GM13976 (cell line): ENCODE measurements at places on chromosomes 12 and 14.

GRCh38 chr12:97075161-97075933 is 168.3 kb downstream of the NEDD1 start:
- no peak for DNase-seq

DNA sequence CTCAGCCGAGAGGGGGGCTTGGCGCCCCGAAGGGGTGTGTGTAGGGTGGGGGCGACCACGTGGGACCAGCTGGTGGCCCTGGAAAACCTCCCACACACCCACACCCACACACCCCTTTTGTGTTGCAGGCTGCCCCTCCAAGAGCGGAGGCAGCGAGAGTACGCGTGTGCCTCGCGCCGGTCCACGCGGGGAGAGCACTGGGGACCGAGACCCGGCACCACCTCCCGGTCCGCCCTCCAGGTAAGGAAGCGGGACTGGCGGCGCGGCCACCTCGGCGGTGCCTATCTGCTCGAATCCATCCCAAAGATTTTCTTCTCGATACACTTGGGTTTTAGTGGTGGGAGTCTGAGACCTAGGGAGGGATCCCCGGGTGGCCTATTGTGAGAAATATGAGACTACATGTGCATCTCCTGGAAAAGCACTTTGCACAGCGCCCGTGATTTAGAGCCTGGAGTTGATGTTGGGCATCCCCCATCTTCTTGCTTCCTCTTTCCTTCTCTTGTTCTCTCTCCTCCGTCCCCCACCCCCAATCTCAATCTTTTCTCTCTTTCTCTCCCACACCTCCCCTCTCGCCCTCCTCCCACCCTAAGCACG is 393 bp downstream of the SYT1 start:
- DNase-seq: no peak

DNA sequence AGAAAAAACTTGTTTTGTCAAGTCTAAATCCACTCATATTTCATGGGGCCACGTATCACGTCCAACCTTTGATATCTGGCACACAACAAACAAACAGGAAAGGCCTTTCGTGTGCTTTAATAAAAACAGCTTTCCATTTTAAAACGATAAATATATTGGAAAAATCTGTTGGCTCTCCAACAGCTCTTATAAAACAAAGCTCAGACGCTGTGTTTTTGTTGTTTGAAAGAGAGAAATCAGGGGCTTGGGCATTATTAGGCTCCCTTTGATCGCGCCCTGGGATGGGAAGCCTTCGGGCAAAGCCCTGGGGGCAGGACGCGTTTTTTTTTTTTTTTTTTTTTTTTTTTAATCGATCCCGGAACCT is 429 bp upstream of the PLEKHA5 start:
- DNase-seq: no peak

DNA sequence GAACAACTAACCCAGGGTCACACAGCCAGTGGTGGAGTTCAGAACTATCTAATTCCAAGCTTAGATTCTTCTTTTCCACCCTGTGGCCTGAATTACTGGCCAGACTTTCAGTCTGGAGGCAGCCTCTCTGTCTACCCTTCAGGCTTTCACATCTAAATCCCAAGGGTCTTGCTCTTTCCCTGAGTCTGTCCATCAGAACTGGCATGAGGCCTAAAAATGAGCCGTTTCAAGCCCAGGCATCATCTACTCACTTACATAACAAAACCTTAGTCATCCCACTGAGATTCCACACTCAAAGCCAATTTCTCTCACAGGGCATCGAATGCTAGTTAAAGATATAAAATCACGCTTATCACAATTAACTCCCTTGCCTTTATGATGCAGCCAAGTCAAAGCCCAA is 1.3 kb upstream of the PTGDR start:
- no peak for DNase-seq

- no peak for DNase-seq
Observed at GRCh38 chr14:30381861-30382480, 177.0 kb upstream of the G2E3 start.

DNA sequence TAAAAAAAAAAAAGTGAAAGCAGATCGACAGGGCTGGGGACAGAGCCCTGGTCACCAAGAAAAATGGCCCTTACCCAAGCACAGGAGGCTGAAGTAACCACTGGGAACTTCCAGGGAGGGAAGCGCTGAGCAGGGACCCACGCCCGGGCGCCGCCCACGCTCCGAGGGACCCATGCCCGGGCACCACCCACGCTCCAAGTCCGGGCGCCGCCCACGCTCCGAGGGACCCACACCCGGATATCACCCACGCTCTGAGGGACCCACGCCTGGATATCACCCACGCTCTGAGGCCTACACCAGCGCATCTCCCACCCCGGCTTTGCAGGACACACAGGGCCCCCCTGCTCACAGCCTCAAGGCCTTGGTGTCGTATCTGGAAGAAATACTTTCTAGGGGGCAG is 25.7 kb downstream of the CHGA start:
- DNase-seq: no peak

DNA sequence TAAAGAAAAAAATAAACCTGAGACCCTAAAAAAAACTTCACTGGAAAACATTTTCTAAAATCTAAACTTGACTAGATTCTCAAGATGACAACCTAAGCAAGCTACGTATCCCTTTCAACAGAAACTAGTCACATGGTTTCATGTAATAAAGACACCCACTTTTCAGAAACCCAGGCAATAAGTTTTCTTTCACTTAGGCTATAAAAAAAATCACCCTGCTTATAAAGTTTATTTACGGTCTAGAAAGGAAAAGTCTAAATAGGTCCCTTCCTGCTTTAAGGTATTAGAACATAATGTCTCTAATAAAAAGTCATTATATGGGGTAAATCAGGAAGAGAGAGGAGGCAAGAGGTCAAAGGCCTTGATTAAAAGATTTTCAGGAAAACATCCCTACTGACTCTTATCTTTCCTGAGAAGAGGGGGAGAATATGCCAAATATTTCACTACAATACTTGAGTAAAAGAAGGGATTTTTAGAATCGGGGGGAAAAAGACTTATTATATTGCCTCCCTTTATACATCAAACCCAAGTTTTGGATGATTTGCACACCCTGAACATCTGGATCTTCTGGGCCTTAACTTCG is 9.5 kb downstream of the CLIP1 start:
- peak; percentile 64 for DNase-seq
